Colonic mucosa (tissue), 4 donors: ENCODE measurements at places on chromosomes 5 and 9. TPM values are rescaled to one million over a fixed set of nuclear protein-coding genes. Genes with fewer than 3 reads are reported as not detected.

DNA sequence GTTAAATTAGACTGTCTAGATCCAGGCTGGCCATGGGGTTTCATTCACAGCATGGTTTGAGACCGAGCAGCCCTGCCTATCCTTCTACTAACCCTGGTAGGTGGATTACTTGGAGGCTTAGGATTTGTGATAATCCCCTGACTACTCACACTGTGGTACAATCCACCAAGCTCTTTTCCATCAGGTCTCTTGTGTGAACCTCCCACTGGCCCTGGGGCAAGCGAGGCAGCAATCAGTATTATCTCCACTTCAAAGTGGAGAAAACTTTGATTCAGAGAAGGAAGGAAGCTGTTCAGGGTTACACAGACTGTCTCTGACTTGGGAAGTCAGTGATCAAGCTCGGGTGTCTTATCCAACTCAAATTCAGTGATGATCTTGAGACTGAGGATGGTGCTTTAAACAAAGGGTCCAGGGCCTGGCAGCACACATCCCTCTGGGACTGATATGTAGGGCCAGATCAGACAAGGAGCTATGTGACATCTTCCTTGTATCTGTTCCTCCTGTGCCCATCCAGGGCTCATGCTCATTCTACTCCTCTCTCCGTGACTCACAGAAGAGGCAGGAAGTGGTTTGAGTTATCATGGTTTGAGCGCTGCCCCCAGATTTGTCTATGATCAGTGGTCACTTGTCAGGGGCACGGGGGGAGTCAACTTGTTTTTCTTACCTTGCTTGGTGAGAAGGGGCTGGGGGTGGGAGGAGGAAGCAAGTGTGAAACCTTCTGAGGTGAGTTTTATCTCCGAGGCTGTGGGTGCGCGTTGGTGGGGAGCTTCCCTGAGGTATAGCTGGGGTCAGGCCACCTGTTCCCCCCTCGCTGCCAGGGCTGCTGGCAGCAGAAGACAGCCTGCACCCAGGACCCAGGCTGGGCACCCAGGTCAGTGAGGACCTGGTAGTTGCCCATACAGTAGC, 48.6 kb downstream of the RGS3 start:
- no peak for DNase-seq

DNA sequence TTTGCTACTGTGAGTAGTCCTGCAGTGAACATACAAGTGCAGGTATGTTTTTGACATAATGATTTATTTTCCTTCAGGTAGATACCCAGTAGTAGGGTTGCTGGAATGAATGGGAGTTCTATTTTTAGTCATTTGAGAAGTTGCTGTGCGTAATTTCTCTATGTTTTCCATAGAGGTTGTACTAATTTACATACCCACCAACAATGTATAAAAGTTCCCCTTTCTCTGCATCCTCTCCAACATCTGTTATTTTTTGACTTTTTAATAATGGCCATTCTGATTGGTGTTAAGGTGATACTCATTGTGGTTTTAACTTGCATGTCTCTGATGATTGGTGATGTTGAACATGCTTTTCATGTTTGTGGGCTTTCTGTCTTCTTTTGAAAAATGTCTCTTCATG, 64.7 kb upstream of the CTSL start:
- no peak for DNase-seq

- DNase-seq: no peak
Measured at GRCh38 chr5:133523013-133523658, 89.2 kb downstream of the FSTL4 start.

DNA sequence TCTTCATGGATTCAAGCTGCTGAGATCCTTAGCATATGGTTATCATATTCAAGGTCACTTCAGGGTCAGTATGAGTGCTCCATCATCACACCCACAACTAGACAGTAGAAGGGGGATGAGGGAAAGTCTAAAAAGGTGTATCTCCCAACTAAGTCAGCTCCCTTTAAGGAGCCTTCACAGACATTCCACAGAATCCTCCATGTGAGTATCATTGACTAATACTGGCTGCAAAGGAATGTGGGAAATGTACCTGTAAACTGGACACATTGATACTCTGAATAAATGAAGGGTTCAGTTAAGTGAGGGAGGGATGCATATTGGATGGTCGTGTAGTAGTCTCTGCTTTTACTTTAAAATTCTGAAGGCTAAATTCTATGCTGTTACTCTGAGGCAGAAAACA, 330.7 kb downstream of the LRRC70 start:
- no peak for DNase-seq

GRCh38 chr9:82020331-82020730, 31.8 kb downstream of the SPATA31D1 start:
- DNase-seq: no peak

DNA sequence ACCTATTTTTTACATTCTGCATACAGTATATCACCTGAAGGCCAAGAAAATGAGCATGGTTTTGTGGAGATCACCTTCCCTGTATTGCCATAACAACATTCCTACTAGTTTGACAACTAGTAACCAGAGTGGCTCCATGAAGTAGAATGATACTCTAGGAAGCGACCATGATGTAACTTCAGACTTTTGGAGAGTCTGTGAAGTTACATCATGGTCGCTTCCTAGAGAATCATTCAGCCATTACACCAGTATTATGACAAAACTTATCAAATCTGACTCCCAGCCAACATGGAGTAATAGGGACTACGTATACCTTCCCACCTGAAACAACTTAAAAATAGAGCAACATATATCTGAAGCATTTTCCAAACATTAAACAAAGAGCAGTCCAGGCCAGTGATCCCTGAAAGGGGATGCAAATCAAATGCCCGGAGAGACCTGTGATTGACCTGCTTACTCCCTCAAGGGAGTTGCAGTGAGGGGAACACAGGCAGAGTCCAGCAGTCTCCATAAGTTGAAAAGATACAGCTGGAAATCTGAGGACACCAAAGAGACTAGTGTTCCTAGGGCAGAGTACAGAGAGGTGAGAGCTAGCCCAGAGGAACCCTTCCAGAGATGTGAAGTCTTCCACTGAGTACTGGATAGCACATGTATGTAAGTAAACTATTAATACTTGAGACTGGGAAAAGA, 7.8 kb downstream of the ECM2 start:
- DNase-seq: no peak

- DNase-seq: no peak
Measured at GRCh38 chr5:97629276-97629675, 446.2 kb upstream of the RIOK2 start.

DNA sequence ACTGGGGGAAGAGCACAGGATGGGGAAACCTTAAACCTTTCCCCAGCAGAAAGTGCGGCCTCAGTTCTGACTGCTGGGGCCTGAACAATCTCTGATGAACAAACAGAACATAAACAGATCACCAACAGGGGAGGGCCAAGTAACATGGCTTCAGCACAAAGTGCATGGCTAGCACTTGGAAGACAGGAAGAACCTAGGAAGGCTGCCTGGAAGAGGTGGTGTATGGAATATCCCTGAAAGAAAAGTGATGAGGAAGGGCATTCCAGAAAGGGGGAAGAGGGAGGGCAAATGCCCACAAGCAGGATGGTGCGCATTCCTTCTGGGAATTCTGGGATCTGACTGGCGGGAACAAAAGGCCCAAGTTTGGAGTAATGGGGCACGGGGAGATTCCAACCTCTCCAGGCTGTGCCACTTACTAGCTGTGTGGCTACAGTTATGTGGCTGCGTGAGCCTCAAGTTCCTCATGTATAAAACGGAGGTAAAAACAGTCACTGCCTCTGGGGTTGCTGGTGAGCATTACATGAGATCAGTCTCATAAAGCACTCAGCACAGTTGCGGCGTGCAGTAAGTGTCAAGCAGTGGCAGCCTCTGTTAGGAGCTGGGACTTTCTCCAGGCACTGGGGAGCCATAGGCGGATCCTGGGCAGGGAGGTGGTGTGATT, 1.6 kb downstream of the PDGFRB start:
- DNase-seq: no peak

- DNase-seq: no peak
Measured at GRCh38 chr5:35094948-35095347, 47.2 kb upstream of the AGXT2 start.

DNA sequence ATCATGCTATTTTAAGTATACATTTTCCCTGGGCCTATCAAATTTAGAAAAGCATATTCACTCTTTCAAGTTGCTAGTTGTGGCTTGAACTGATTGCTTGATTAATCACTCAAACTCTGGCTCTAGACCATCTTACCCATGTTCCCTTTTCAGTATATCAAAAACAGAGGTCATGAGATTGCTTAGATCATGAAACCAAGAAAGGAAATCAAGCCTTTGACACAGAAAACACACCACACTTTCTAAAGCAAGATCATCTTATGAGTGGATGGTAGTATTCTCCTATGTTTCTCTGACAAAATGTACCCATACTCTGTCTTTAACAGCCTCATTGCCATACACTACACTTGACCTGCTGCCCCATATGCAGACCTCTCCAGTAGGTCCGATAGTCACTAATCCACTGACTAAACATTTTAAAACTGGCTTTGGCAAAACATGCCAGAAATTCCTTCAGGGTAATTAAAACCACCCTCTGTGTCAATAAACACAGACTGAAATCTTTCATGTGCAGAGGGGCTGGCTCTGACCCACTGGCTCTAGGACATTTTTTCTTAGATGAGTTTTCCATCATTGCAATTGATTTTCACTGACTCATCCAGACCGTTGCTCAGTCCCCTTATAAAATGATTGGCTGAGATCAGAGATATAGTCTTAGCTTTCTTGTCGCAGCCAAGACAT, 18.2 kb downstream of the PPP2R2B start:
- no peak for DNase-seq

DNA sequence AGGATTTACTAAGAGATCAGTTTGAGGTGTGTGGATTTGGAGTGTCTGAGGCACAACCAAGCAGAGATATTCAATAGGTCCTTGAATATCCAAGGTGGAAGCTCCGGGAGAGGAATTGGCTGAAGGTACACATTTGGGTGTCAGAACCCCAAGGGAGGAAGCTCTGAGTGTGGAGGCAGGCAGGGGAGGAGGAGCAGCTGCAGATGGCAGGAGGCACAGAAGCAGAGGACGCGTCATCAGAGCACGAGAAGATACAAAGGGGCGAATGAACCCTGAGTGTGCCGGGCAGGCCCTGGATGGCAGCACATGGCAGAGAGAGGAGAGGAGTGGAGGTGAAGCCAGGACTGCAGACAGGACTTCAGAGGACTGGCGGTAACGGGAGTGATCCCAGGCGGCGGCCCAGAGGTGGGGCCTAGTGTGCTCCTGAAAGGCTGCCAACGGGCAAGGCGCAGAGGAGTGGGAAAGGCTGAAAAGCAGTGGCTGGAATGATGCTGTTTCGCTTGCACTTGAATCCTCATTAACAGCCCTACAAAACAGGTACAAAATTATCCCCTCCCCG, 179.8 kb downstream of the FANCC start:
- no peak for DNase-seq

SERF1B gene
- total RNA-seq: 37.9 TPM

- no peak for DNase-seq
Measured at GRCh38 chr5:170885809-170886208, 24.0 kb downstream of the RANBP17 start.
